ENCODE measurements at places on chromosomes 3 and 15.
A peak's percentile ranks its signal among the peaks of the same experiment; 100 is the strongest.

GRCh38 chr3:52479037-52479876, 15.9 kb upstream of the STAB1 start:
- no peak for DNase-seq

GRCh38 chr3:195555110-195555509, 12.0 kb upstream of the PPP1R2 start:
- no peak for DNase-seq

DNA sequence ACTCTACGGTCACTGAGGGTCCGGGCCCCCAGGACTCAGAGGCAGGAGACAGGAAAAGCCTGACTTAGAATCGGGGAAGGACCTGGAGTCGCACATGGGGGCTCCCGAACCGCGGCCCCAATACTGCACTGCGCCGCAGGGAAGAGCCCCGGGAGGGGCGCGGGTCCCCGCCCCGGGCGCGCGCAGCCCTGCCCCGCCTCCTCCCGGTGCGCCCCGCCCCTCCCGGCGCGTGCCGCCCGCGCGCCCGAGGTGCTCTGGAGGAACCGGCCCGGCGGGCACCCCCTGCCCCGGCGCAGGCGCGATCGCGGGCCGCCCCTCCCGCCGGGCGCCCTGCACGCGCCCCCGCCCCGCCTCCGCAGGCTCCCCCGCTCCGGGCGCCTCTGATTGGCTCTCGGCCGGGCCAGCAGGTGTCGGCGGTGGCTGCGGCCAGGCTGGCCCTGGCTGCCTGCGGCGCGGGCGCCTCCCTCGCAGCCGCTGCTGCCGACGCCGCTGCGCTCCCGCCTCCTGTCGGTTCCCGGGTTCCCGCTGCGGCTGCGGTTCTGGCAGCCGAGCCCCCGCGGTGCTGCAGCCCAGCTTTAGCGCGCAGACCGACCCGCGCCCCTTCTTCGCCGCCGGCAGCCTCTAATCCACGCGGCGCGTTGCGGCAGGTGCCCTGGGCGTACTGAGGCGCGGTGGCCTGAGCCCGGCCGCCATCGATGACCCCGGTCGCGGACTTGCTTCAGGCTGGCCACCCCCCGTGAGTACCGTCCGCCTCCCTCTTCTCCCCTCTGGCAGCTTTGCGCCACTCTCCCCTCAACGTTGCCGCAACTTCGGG, at the start of gene MYRIP:
MYRIP (plus strand) TSS at position 429 of the 814 bp plus-strand sequence. CDS start 91,208 bp downstream, outside the sequence.
- DNase-seq = no peak

DNA sequence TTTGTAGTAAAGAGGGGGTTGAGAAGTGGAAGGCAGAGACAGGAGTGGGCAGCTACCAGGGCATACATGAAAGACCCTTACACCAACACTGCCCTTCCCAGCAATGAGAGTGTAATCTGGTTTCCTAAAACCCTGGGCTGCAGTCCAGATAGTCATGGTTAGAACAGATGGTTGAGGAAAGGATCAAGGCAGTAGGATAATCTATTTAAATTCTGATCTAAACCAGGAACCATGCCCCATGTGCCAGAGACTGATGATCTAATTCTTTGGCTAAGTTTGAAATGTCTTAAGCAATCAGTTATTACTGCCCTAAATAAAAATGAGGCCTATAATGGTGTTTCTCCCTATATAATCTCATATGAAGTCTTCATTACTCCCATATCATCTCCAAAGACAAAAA, 59.6 kb downstream of the PRTG start:
- no peak for DNase-seq

DNA sequence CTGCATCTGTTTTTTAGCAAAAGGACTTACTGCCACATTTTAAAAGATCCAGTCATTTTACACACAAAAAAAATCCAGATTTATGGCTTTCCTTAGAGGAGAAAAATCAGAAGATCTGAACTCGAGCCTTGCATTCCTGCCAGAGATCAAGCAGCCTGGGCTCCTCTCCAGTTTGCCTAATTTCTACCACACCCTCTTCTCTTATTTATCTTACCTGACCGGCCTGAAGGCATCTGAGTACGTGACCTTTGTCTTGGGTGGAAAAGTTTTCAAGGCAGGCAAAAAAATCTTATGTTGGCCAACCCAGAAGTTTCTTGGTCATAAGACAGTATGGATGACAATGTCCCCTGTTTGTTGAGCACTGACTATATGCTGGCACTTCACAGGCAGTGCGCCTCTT, 60.3 kb downstream of the CHRD start:
- DNase-seq = no peak

- no peak for DNase-seq
Measured at GRCh38 chr15:51350723-51351122, 9.3 kb downstream of the GLDN start.

DNA sequence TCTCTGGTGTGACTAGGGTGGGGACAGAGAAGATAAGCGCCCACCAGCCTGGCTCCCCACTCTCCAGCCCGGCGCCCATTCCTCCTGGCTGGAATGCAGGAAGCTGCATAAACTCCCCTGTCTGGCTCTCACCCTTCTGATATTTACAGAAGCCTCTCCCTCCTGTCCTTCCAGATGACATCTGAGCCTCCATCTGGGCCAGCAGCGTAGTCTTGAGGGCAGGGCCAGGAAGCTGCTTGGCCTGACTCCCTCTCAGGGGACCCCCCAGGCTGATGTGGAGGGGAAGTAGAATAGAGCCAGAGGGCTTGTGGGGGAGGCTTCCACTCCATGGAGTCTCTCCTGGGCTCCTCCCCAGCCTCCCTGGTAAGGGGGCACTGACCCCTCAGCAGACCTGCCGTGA, 49.9 kb downstream of the LINGO1 start:
- no peak for DNase-seq

DNA sequence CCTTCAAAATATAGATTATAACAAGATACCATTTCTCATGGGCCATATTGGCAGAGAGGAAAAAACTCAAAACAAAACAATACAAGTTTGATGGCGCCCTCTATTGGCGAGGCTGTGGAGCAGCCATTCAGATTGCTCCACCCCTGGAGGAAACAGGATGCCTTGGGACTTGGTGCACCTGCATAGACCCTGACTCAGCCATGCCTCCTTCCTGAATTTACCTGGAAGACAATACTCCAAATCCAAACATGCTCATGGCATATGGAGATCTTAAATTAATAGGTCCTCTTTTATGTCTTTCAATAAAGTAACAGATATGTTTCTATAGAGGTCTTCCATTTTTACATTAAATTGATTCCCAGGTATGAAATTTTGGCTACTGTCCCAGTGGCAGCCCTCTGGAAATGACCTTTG, 90.0 kb downstream of the APBA2 start:
- DNase-seq = peak; percentile 38

DNA sequence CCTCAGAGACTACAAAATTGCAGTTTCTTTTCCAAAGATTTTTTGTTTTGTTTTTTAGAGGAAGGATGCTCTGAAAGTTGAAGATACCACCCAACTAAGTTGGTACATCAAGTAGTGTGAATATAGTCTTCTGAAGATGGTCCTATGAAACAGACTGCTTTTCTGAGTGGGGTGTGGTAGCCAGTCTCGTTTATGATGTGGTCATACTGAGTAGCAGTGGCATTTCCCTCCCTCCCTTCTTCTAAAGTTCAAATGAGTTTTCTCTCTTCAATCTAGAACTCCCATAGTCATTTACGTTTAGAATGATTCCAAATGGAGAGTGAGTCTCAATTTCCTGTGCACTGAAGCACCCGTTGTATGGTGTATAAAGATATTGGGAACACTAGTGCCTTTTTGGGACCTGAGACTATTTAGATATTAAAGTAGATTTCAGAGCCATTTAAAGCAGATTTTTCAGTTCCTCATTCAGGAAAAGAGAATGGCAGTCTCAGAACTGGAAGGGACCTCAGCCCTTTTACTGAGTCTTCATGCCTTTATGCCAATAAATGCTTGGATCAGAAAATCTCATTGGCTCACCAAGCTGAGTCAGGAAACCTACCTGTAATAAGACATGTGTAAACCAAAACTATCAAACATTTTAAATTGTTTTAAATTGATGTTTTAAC, 200.4 kb downstream of the CDIN1 start:
- DNase-seq = no peak

DNA sequence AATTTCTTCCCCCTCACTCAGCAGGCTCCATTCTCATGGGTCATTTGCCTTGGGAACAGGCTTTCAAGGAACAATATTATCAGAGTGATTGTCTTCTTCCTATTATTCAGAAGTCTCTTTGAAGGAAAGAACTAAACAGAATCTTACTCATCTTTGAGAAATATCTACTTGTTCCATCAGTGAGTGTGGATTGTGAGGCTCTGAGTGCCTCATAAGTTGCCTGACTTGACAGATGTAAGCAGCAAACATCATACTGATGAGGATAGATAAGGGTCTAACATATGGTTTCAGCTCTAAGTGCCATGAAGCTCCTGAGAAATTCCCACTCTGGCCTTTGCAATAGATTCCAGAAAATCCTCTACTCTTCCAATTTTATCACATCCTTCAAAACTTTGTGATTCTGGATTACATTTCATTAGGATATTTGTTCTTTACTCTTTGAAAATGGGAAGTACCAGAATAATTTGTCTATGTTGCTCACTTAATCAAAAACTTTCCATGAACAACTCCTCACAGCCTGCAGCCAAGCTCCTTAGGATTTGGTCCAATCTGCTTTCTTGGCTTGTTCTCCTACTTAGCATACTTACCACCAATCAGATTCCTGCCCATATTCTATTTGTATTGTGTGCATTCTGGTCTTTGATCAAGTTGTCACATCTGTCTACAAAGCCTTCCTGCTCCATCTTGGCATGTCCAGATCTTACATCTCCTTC, 120.1 kb downstream of the RPL22L1 start:
- DNase-seq = no peak

DNA sequence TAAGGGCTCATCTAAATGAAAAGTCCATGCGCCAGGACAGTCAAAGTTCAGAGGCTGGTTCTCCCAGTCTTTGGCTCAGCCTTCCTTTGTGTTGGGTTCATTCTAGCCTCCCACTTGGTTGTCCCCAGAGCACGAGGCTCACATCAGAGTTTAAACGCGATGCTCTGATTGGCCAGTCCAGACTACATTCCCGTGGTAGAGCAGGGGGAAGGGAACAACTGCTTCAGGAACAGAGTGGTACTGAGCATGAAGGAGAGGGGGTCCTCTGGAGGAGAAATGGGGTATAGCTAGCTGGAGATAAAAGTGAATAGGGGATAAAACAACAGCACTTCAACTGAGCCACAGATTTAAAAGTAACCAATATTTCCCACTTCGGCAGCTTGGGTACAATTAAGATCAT, 32.2 kb downstream of the ANAPC13 start:
- no peak for DNase-seq

DNA sequence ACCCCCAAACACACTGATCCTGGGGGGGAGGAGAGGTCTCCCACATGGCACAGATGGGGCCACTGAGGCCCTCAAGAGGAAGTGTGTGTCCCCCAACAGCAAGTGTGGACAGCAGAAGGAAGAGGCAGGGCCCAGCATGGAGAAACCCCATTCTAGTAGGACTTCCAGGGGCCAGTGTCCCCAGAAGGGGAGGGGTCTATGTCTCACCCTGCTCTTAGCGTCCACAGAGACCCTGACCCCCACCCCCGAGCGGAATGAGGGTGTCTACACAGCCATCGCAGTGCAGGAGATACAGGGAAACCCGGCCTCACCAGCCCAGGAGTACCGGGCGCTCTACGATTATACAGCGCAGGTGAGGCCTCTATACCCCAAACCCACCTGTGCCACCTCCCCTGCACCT, 35.3 kb downstream of the TSPAN3 start:
- no peak for DNase-seq

- DNase-seq = no peak
Measured at GRCh38 chr3:139533781-139534454, 5.6 kb downstream of the RBP1 start.

DNA sequence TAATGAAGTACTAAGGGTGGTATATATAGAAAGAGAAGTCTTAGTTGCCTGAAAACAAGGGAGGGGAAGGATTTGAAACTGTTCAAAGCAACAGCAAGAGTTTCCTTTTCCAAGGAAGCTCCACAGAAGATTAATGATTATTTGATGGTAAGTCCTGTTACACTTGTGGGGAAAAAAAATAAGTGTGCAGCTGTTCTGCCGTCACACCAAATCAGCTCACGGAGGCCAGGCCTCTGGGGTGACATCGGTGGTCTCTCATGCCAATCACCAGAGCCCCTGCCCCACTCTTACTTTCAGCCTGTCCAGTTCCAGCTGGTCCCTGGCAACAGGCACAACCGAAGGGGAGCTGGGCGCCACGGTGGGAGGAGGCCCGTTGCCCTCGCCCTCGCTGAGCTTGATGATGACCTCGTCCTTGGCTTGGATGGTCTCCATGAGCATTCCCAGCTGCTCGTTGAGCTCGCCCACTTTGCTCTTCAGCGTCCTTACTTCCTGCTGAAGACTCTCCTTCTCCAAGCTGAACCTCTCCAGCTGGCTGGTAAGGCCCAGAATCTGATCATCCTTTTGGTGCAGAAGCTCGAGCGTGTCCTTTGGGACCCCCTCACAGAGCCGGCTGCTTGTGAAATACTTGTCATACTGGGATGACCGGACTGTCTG, 53.5 kb downstream of the TBC1D2B start:
- DNase-seq = no peak

- no peak for DNase-seq
Measured at GRCh38 chr3:48064292-48064829, 48.1 kb upstream of the MAP4 start.

DNA sequence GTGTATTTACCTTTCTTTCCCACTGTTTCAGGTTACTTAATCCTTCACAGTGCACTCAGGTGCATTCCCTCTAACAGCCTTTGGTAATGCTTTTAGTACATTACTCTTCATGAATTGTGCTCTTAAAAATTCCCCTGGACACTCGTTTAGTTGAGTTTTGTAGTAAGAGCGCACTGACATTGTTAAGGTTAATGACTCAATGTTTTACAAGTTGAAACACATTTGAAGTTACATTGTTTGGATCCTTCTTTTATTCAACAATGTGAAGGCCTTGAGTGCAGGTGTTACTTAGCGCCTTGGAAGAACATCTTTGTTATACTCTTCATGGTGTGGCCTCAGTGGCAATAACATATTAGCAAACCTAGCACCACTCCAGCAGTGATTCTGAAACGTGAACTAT, 739.6 kb downstream of the NAALADL2 start:
- DNase-seq = no peak

- DNase-seq = no peak
Measured at GRCh38 chr15:62362608-62363007, 197.5 kb upstream of the C2CD4B start.

GRCh38 chr3:140715035-140715434, 37.2 kb downstream of the TRIM42 start:
- no peak for DNase-seq

DNA sequence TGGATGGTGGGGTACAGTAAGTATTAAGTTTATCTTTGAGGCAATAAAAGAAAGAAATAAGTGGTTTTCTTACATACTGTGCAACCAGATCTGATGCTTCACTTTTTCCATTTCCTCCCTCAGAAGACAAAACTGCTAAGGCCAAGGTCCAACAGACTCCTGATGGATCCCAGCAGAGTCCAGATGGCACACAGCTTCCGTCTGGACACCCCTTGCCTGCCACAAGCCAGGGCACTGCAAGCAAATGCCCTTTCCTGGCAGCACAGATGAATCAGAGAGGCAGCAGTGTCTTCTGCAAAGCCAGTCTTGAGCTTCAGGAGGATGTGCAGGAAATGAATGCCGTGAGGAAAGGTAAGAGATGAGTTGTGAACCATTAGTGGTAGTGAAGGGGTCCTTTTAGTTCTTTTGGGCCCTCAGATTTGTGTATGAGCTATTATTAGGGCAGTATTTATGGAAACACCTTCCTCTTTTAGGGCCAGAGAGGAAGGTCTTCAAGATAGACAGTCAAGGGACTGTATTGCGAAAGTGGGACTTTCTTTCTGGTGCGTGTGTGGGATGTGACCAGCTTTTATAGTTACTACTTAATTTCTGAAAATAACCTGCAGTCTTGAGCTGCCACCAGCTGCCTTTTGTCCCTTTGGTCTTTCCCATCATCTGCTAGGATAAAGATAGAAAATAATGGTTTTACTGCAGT, 4.6 kb downstream of the ALAS1 start:
- no peak for DNase-seq
